ENCODE measurements at places on chromosomes 1 and 21.

GRCh38 chr1:244362476-244362875 is 89.2 kb downstream of the ADSS2 start:
- H3K4me1 ChIP-seq = no peaks in the 10 kb centered on the region
- no peak for DNase-seq
- no peak overlapping the region for H3K27ac ChIP-seq
- H3K4me3 ChIP-seq = no peak overlapping the region
- no peaks in the 10 kb centered on the region for H3K36me3 ChIP-seq
- H3K27me3 ChIP-seq = no peaks in the 10 kb centered on the region

- no peak overlapping the region for H3K4me3 ChIP-seq
- no peaks in the 10 kb centered on the region for H3K36me3 ChIP-seq
- DNase-seq = no peak
- H3K27ac ChIP-seq = no peak overlapping the region
Observed at GRCh38 chr1:113433184-113433583, 42.9 kb downstream of the MAGI3 start.

GRCh38 chr1:156814571-156815260 is 1.9 kb downstream of the SH2D2A start:
- H3K4me1 ChIP-seq = peaks cover 15% of the 10 kb centered on the region
- no peak overlapping the region for H3K27ac ChIP-seq
- no peaks in the 10 kb centered on the region for H3K36me3 ChIP-seq
- DNase-seq = no peak
- H3K27me3 ChIP-seq = no peaks in the 10 kb centered on the region

DNA sequence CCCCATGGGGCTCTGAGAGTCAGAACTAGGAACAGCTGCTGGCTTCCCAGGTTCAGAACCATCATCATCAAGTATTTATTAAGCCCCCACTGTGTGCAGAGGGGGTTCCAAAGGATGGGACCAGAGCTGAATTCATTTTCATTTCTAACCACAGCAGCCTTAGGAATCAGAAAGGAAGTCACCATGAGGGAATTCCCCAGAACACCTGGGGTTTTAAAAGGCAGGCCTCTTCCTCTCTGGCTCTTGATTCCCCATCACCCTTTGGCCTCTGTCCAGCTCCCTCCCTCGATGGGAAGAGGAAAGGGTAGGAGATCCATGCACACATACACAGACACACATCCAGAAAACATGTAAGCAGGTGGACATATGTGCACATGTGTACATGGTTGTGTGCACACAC is 1.3 kb upstream of the KCNN3 start:
- peaks cover 4% of the 10 kb centered on the region for H3K27me3 ChIP-seq
- no peak for DNase-seq
- peaks cover 11% of the 10 kb centered on the region for H3K4me1 ChIP-seq
- no peak overlapping the region for H3K27ac ChIP-seq
- no peak overlapping the region for H3K4me3 ChIP-seq

GRCh38 chr1:57857809-57858208 is 433.9 kb upstream of the DAB1 start:
- H3K36me3 ChIP-seq = no peaks in the 10 kb centered on the region
- H3K4me3 ChIP-seq = no peak overlapping the region
- no peak overlapping the region for H3K27ac ChIP-seq
- no peaks in the 10 kb centered on the region for H3K4me1 ChIP-seq
- no peak for DNase-seq

Data from HCT116 (cell line).